Osteocyte (in vitro differentiated cells): ENCODE measurements at places on chromosomes 1 and 21. TPM values are rescaled to one million over a fixed set of nuclear protein-coding genes. Genes with fewer than 3 reads are reported as not detected.

DNA sequence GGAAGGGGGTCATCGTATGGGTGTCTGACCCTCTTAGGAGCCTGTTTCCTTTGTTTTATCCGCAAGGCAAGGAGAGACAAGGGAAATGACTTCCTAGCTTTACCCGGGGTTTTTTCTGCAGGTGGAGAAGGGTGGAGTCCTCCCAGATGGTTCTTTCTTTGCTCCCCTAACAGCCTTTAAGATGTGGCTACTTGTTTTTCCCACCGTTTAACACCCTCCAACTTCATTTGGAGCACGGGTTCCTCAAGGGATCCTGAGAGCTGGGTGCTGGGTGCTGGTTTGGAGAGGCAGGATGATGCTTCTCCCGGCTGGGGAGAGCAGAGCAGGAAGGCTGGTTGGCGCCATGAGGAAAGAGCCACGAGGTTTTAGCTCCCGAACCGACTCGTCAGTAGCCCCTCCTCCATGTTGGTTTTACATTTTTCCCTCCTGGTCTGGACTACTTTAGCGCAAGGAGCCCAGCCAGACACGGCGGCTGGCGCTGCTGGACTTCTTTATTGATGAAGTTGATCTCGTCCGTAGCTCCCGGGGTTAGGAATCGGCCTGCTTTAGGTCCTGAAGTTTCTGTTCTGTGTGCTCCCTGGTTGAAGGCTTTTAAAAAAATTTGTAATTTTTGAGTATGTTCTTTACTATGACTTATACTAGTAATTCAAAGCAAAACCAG is 1.4 kb downstream of the UCK2 start:
- DNase-seq: no peak

DNA sequence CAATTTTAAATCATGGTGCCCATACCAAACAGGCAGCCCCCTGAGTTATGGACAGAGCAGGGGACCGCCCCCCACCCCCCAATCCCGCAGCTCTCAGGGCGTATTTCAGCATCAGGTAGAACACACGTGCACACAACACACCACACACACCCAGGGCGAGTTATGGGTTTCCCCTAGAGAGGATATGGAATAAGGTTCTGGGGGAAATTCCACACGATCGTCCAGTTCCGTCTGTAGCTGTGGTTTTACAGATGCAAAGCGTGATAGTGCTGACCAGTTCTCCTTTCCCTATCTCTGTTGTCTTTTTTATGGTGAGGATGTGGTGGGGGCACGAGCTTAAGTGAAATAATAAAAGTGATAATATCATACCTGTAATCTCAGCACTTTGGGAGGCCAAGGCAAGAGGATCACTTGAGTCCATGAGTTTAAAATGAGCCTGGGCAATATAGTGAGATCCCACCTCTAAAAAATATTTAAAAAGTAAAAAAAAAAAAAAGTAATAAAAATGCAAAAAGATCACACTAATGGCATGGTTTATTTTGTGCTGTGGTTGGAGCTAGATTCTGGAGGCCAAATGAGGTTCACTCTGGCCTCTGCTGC is 25.1 kb downstream of the C2CD2 start:
- no peak for DNase-seq

DNA sequence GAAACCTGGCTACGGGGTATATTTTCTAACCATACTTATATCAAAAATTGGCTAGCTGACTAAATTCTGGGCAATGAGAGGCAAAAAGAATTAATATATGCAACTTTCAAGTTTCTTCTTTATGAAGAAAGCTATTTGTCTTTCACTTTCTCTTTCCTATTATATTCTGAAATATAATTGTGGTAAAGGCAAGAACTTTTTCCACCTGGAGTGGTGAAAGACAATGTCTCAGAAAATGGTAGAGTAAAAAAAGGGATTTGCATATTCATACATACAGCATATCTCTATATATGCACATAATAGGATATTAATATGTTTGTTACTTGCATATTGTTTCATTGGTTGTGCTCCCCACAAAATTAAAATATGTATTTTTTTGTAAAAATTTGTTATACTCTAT is 793.8 kb downstream of the PLA2G4A start:
- no peak for DNase-seq

Gene DNMT3L
- not detected in 2 replicates for total RNA-seq

- no peak for DNase-seq
Measured at GRCh38 chr1:174023440-174023839, 1.3 kb upstream of the RC3H1 start.

- DNase-seq: no peak
Measured at GRCh38 chr1:186839041-186839400, 10.3 kb downstream of the PLA2G4A start.

DNA sequence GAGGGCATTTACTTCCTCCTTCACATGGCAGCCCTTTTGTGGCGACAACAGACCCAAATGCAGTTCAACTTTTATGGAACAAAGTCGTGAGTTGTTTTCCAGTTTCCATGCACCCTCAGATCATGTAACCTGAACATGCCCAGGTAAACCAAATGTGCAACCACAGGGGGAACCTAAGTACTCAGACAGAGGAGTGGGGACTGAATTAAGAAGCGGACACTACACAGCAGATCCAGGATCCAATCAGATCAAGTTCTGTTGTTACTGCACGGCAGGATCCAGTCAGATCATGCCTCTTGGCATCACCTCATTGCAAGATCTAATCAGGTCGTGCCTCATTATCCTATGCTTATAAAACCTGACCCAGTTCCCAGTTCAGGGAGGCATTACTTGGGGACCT is 115.7 kb downstream of the MATN1 start:
- DNase-seq: no peak

Gene STYXL2
- 0.70 and 0.86 TPM in 2 replicates for total RNA-seq

- DNase-seq: no peak
Measured at GRCh38 chr1:193417403-193417802, 231.0 kb upstream of the B3GALT2 start.

GRCh38 chr1:219397511-219397910 is 215.4 kb downstream of the ZC3H11B start:
- no peak for DNase-seq
